ENCODE measurements at places on chromosomes 1 and 21.

DNA sequence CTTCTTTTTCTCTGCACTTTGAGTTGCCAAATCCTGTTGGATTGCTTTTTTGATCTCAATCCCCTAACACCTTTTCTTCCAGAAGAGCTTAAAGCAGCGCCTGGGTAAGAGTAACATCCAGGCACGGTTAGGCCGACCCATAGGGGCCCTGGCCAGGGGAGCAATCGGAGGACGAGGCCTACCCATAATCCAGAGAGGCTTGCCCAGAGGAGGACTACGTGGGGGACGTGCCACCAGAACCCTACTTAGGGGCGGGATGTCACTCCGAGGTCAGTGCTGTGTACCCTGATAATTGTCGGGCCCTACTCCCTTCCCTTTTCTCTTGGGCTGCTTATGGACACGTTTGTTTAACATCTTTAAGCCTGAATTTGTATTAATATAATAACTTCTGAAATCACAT lies 8.3 kb downstream of the CHTOP start:
- no peak for DNase-seq

DNA sequence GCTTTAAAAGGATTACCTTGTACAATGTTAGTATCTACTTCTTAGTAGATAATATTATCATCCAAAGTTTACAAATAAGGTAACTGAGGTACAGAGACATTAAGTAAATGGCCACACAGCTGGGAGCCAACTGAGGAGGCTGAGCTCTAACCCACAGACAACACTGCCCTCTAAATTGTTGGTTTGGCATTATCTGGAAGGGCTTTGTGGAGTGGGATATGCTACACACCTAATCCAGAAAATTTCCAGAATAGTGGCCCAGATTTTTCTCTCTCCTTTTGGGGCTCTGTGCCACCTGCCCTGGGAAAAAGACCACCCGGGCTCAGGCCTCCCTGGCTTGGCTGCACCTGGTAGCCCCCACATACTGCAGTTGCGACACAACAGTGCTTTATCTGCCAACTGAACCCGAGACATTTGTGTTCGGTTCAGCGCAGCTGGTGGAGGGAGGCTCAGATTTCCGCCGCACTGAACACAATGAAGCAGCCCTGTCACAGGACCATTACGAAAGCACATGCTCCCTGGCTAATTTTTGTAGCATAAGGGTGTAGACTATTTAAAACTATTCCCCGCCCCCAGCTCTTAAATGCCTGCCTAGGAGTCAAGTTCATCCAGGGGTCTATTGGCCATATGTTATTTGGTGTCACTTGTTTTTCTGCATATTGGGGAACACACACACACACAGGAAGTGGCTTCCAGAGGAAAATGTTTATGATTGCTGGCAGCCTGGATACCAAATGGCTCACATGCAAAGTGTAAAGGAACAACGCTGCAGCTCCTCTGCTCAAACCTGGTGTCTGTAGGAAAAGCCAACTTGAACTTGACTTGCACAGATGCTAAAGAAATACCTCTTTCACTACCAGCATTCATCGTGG lies 92.3 kb upstream of the ESRRG start:
- DNase-seq, result no peak

DNA sequence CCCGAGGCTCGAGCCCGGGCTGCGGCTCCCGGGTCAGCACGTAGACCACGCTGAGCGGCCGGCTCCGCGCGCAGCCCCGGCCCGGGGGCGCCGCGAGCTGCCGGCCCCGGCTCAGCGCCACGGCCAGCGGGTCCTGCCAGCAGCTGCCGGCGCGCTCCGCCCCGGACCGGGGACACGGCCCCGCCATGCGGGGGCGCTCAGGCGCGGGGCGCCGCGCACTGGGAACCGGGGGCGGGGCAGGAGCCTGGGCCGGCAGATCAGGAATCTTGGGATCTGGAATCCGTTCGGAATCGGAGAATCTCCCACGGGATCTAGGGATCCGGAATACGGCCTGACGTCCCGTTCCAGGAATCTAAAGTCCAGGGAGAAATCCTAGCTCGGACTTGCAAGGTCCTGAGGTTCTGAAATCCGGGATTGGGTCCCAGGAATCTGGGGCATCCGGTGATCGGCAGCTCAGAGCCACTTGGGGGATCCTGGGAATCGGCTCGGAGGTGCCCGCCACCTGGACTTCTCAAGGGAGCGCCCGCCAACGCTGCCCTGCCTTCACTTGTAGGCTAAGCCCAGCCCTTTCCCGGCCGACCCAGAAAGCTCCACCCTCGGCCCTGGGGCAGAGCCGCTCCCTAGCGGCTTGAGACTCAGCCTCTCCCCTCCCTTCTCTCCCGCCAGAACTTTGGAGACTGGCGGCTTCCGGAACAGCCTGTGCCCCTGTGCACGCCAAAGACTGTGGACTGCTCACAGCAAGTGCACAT lies at the start of gene MAP3K6:
Gene MAP3K6, minus strand, starts transcription at position 551 of the 749 bp plus-strand sequence. Its CDS starts 364 bp downstream, at position 187.
- no peak for DNase-seq

GRCh38 chr1:237180256-237180655 lies 138.3 kb downstream of the RYR2 start:
- DNase-seq, result no peak

DNA sequence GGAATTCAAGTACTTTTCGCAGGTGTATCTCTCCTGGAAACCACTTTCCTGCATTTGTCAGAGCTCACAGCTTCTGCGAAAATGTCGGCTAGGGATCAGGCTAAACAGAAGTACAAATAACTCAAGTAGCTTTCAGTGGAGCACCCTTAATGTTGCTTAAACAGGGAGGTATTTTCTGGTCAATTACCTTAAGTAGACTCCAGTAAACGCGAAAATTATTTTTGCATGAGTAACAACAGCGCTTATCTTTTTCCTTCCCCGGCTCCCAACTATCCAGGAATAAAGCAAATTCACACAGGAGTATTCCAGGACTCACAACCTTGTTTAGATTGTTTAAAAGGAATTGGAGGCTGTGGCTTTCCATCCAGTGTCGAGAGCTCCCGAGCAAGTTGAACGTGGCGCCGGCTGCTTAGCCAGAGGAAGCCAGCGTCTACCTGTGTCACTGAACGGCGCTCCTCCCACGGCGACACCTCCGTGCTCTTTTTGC lies 7.3 kb upstream of the SIM2 start:
- no peak for DNase-seq

DNA sequence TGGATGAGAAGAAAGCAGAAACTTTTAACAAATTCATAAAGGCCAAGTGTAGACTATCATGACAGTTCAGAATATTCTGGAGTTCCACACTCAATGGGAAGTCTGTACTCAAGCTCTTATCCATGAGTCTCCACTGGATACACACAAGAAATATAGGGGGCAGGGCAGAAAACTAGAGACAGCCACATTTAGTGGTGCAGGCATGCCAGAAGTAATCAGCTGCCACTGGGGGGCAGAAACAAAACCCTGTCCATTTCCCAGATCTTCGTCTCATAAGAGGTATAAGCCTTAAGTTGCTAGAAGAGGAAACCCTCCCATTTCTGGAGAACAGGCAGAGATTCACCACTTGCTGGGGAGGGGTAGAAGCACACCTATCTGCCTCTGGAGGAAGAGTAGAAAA lies 166.8 kb upstream of the GALNT2 start:
- no peak for DNase-seq

- DNase-seq, result no peak
Observed at GRCh38 chr1:207519505-207520399, 23.8 kb downstream of the CR1 start.

DNA sequence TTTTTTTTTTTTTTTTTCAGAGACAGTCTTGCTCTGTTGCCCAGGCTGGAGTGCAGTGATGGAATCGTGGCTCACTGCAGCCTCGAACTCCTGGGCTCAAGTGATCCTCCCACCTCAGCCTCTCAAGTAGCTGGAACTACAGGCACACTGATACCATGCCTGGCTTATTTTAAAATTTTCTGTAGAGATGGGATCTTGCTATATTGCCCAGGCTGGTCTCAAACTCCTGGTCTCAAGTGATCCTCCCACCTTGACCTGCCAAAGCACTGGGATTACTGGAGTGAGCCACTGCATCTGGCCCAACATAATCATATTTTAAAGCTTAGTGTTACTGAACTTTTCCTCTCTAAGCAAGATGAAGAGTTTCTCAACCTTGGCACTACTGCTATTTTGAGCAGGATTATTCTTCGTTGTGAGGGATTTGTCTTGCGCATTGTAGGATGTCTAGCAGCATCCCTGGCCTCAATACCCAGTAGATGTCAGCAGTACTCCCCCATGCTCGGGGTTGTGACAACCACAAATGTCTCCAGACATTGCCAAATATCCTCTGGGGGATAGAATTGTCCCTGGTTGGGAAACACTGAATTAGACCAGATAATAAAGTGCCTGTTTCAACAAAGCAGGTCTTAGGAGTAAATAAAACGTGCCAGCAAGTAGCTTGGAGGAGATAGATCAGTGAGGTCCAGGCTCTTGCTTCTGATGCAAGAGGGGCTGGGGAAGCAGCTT lies 15.1 kb upstream of the THRAP3 start:
- DNase-seq, result no peak
